Stimulated activated CD8-positive, alpha-beta memory T cell treated with anti-CD3 and anti-CD28 coated beads, Interleukin-7, amount 100 ng/mL, for 1 hour (primary cell): ENCODE measurements at places on chromosomes 4 and X.

GRCh38 chr4:164596927-164597326 lies 157.0 kb upstream of the SMIM31 start:
- no peak for DNase-seq

GRCh38 chr4:30948653-30949052 lies 228.5 kb downstream of the PCDH7 start:
- no peak for DNase-seq

DNA sequence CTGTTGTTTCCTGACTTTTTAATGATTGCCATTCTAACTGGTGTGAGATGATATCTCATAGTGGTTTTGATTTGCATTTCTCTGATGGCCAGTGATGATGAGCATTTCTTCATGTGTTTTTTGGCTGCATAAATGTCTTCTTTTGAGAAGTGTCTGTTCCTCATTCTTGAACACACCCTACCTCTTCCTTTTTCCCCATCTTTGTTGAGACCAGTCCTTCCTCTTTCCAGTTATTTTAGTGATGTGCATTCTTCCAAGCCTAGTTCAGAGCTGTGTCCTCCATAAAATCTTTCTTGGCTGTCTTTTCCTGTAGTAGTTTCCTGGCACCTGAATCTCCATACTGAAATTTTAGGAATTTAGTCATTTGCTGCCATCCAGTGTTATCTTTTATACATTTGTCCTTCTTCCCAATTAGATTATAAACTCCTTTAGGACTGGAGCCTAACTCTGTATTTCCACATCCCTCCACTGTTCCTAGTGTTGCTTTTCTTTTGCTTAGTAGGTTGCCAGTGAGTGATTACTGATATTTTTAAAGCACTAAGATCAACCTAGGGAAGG lies 11.4 kb downstream of the FHIP1A start:
- DNase-seq = no peak

DNA sequence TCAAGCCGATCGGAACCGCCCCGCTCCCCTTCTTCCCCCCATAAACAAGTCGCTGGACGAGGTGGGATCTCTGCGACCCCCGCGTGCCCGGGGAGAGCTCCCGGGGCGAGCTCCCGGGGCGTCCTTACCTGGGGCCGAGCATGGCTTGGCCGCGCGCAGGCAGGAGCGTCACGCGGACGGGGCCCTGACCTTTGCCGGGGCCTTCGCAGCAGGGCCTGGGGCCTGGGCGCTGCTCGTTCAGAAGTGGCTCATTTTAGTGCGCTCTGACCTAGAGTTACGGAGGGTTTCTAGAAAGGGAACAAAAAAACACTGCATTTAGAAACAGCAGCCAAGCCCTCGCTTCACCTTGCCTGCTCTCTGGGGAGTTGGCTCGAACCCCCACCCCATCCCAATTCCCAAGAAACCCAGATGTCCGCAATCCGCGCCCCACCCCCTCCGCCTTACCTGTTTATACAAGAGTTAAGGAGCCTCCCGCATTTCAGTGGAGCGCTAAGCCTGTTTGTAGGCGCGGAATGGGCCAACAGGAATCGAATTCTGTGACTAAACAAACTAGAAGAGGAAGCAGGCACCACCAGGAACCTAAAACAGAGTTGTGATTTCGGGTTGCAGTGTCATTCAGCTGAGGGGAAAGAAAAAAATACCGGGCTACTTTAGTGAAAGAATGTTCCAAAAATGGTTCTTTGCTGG lies 814 bp upstream of the RBM47 start:
- no peak for DNase-seq

DNA sequence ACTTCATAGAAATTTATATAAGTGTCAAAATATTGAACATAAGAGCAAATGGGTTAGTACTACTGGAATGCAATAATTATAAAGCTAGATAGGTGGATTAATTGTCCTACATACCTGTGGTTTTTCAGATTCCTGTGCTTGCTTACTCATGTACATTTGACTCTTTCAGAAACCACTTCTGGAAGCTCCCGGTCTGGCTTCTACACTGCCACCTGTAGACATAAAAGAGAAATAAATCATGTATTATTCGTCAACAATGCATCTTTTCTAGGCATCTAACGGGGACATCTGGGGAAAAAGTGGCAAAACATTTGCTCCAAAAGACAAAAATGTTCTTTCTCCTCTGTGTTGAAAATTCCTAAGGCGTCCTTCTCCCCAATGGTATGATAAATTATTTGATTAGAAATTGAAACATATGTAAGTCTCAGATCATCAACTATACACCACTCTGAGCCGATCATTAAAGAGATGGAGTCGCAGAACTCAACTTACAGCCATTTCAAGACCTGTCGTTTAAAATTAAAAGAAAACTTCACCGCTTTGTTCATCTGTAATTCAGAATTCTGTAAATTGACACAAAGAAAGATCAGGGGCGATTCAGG lies 648.7 kb upstream of the DIPK2B start:
- no peak for DNase-seq
